ENCODE measurements at places on chromosomes 11 and 22. TPM values are rescaled to one million over a fixed set of nuclear protein-coding genes. Genes with fewer than 3 reads are reported as not detected.

GRCh38 chr22:21780259-21780658 lies 44.7 kb upstream of the YPEL1 start:
- DNase-seq, result no peak
- peaks cover 2% of the 10 kb centered on the region for H3K36me3 ChIP-seq
- no peak overlapping the region for H3K27ac ChIP-seq
- H3K27me3 ChIP-seq, result no peaks in the 10 kb centered on the region

DNA sequence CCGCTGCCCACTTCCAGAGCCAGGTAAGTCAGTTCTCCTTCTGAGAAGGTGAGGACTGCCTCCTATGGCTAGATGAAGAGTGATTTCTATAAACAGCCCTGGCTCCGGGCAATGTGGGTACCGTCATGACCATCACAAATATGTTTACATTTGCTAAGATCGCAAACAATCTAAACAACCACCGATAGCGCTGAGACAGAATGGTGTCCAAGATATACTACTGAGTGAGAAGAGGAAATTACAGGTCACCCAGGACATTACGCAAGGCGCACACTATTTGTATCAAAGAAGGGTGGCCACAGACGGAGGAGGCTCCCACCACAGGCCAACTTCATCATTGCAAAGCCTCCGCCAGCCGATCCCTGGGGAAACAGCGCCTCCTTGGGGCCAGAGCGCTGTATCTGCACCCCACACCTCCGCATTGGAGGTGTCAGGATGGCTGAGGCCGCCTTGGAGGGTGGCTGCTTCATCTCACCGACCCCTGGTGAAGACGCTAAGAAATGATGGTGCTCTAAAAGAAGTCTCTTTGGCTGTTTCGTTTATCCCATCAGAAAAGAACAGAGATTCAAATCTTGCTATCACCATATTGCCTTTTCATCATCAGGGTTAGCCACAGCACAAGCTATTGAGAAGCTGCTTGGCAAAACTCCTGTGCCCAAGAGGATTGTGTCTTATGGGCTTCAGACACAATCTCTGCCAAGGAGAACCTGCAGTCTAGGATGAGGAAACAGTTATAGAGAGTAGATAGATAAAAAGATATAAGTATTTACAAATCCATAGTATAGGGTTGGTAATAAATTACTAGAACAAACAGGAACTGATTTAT lies 12.3 kb upstream of the ASRGL1 start:
- no peak overlapping the region for H3K4me3 ChIP-seq
- H3K4me1 ChIP-seq, result no peaks in the 10 kb centered on the region
- H3K27me3 ChIP-seq, result no peaks in the 10 kb centered on the region

DNA sequence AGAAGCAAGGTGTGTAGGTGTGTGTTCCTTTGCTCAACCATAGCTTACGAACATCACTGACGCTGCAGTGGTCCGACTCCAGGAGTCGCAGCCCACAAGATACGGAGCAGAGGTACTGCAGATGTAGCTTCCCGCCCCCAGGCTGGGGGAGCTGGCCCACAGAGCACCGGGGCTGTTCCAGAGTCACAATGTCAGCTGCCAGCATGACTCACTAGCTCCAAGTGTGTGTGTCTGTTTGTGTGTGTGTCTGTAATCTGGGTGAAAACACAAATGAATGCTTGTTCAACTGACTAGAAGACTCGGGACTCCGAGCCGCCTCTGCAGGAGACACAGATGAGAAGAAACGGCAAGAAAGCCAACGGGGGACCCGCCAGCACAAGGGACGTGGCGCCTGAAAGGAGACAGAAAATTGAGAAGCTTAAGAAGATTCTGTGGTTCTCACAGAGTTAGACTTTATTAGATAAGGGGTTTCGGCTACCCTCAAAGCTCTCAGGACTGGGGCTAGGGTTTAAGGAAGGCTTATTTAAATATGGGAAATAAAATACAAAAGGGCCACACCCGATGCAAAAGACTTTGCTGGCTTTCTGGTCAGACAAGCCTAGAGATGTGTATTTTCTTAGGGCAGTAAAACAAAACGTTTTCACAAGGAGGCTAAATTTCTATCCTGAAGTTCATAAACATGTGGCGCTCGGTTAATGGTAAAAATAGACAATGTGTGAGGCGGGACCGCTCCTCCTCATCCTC lies 10.7 kb downstream of the VSIG10L2 start:
- H3K4me3 ChIP-seq, result no peak overlapping the region
- H3K4me1 ChIP-seq, result peaks cover 14% of the 10 kb centered on the region
- H3K27ac ChIP-seq, result no peak overlapping the region
- no peaks in the 10 kb centered on the region for H3K36me3 ChIP-seq
- DNase-seq, result no peak

DNA sequence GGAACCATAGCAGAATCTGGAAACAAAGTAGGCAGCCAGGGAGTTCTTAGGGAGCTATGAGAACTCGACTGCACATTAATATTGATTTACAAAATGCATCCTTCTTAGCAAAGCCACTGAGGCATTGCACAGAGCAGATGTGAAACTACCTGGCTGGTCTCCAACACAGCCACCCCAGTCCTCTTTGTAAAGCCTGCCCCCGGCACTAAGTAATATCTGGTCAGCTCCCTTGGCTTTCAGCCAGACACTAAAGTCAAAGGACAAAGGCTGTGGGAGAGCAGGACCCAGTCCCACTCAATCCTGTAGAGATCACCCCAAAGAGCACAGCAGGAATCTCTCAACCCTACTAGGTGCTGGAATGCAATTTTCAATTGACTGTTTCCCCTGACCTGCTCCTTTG lies 12.8 kb downstream of the XRRA1 start:
- DNase-seq, result no peak
- peaks cover 16% of the 10 kb centered on the region for H3K36me3 ChIP-seq
- no peaks in the 10 kb centered on the region for H3K4me1 ChIP-seq
- no peak overlapping the region for H3K27ac ChIP-seq
- H3K27me3 ChIP-seq, result no peaks in the 10 kb centered on the region
- no peak overlapping the region for H3K4me3 ChIP-seq

- no peaks in the 10 kb centered on the region for H3K27me3 ChIP-seq
- no peaks in the 10 kb centered on the region for H3K36me3 ChIP-seq
- DNase-seq, result no peak
- no peaks in the 10 kb centered on the region for H3K4me1 ChIP-seq
Observed at GRCh38 chr22:24214467-24215285, 30.2 kb downstream of the GGT5 start.

DNA sequence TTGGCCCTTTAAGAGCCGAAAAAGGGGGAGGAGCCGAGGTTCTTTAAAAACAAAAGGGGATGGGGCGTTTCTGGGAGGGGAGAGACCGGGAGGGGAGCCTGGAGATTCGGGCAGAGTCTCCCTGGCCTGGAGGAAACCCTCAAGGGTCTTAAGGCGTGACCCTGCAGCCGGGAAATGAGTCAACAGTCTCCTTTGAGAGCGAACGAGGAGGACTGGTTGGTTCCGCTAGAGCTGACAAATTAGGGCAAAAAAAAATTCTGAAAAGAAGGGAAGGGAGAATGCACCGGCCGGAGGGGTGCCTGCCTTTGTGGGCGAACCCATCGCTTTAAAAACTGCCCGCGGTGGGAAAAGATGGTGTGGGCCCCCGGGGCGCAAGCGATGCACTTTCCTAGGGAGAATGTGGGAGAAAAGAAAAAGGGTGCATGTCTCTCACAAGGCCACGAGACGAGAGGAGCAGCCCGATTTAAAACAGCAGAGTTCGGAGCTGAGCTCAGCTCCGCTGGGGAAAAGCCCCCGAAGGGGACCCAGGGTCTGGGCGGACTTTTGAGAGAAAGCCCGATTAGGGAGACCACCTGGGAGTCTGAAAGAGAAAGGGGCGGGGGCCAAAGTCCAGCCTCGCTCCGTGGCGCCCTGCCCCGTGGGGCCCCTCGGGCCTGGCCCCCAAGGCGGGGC lies 874 bp downstream of the ZFTA start:
- H3K36me3 ChIP-seq, result no peaks in the 10 kb centered on the region
- H3K27me3 ChIP-seq, result no peaks in the 10 kb centered on the region
- peak overlapping the region; percentile 51 for H3K4me3 ChIP-seq

GRCh38 chr22:21928048-21928447 lies 24.6 kb downstream of the PPM1F start:
- H3K27me3 ChIP-seq, result no peaks in the 10 kb centered on the region
- no peak for DNase-seq
- no peak overlapping the region for H3K4me3 ChIP-seq
- peaks cover 6% of the 10 kb centered on the region for H3K4me1 ChIP-seq
- H3K36me3 ChIP-seq, result no peaks in the 10 kb centered on the region
- no peak overlapping the region for H3K27ac ChIP-seq

DNA sequence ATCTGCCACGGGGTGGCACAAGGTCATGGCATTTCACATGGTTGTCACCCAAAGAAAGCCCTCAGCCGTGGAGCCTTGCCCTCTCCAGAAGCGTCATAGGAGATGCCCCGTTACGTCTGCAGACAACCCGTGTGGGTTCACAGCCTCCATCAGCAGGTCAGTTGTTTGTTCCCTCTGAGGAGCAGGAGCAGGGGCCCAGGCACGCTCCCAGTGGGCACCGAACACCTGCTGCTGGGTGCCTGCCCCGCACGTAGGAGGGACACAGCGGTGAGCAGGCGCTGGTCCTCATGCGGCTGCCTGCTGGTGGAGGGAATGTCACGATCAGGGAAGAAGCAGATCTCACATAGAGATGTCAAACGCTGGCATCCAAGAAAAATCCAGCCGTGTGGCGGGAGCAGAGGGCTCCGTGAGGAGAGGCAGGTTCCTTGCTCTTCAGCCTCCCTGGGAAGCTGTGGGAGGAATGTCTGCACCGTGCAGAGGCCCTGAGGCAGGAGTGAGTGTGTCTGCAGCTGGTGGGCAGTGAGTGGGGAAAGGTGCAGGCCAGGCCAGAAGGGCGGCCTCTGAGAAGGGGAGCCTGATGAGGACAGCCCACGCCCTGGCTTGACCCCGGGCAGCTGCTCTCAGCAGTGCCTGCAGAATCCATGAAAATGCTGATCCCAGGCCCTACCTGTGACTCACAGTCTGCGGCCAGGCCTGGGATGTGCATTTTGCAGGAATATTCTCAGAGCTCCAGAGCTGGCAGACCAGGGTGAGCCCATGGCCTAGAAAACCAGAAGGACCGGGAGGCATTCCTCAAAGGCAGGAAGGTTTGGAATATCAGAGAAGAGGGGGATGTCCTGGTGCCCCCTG lies 36.4 kb upstream of the TH start:
- H3K36me3 ChIP-seq, result no peaks in the 10 kb centered on the region
- DNase-seq, result peak; percentile 6
- H3K4me1 ChIP-seq, result peaks cover 46% of the 10 kb centered on the region
- H3K27me3 ChIP-seq, result no peaks in the 10 kb centered on the region
- peak overlapping the region; percentile 15 for H3K27ac ChIP-seq

CLCF1 gene
- 2.3 TPM for total RNA-seq

OR56A1 gene
- total RNA-seq, result not detected
